NCI-H2107 (cell line): ENCODE measurements at places on chromosomes 11 and 22.

DNA sequence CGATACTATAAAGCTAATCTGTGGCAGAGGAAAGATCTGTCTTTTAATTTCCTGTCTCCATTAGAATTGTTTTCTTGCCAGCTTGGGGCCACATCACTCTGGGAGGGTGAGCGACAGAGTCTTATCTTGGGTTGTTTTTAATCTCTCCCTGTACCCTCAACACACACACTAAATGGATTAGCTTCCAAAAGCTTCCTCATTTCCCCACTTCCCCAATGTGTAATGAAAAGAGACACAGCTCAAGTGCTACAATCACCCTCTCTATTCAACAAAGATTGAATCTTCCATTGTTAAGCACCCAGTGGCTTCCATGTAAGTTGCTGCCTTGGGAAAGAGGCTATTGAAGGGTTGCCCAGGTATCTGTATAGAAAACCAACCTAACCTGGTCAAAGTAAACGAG, 6.1 kb upstream of the ASCL3 start:
- DNase-seq = no peak

DNA sequence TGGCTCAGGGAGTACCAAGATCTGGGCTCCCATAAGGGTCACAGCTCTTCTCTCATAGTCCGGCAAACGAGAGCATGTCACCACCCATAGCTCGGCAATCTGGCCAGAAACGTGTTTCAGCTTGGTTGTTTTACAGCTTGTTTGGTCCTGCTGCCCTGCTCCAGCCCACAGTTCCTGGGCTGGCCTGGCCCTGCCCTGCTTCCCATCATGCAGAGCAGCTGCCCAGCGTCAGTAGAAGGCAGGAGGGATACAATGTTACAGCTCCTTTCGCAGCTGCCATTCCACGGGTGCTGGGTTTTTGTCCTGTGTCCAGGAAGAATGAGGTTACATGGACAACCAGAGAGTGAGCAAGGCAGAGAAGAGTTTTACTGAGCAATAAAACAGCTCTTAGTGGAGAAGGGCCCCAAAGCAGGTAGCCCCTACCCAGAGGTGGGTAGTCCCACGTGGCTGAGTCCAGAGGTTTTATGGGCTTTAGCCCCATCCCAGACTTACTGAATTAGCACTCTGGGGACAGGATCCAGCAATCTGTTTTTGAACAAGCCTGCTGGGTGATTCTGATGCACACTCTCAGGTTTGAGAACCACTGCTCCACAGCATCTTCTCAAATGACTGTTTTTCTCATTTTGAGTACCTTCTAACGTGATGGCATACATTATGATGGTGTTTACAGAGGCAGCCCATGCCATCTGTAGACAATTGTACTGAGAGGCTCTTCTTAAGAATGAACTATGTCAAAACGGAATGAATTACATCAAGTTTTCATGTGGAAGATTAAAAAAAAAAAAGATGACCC, 5.8 kb upstream of the MS4A18 start:
- DNase-seq = no peak

DNA sequence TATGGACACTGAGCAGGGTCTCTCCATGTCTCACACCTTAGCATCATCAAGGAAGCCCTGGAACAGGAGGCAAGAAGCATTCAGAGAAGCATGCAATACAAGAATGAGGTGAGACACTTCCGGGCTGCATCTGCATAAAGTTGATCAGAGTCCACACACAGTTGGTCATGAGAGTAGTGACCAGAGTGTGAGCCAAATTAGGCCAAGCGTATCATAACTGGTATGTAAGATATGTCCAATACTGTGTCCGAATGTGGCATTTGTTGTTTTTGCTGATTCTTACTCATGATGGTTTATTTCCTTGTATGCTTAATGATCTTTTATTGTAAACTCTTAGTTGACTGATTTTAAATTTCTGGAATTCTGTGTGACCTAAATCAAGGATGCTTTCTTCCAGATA, 315.7 kb downstream of the INSC start:
- DNase-seq = no peak

- DNase-seq = no peak
Observed at GRCh38 chr11:13745165-13745564, 76.7 kb downstream of the FAR1 start.

GRCh38 chr11:18749681-18750319, 23.8 kb upstream of the IGSF22 start:
- DNase-seq = no peak

GRCh38 chr11:83222499-83222898, 29.0 kb downstream of the ANKRD42 start:
- no peak for DNase-seq

- DNase-seq = no peak
Observed at GRCh38 chr11:7600205-7600775, 73.0 kb downstream of the CYB5R2 start.

GRCh38 chr11:133797554-133797953, 47.8 kb downstream of the SPATA19 start:
- DNase-seq = no peak

DNA sequence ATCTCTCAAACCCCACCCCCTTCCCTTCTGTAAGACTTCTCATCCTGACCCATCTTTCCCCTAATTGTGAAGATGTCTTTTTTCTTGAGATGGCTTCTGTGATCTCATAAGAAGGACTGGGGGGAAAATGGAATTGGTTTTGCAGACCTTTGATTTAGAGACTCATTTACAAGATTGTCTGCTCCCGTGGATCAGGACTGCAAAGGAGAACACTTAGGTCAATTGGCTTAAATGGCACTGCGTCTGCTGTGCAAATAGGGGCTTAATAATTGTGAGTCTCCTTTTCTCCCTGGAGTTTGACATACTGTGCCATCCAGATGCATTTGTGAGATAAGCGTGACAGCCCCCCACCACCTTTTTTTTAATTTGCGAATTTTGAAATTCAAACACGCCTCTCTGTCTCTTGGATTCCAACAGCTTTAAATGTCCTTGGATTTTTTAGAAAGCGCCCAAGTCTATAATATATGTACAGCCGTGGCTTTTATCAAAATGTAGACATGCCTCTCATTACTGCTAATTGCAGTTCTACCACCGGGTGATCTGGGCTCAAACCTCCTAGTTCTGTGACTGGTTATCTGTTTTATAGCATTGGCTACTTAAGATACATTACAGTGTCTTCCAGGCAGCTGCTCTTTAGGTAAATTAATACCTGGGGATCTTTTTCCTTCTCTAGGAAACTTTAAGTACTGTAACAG, 150.0 kb downstream of the DBX1 start:
- DNase-seq = no peak

- no peak for DNase-seq
Observed at GRCh38 chr11:73185680-73186293, 32.3 kb upstream of the P2RY2 start.

DNA sequence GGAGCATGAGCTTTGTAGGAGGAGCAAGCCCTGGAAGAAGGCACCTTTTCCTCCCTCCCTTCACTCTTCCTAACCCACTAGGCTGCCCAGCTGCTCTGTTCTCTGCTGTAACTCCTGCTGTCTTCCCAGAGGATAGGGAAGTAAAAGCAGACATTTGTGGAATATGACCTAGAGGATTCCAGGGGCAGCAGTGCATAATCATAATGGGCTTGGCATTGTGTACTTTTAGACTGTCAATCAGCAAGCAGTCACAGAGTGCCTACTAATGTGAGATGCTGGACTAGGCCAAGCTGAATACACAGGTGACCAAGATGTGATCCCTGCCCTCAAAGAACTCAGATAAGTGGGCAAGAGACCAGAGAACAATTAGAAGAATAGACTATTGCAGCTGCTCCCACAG, 133.0 kb downstream of the NAV2 start:
- no peak for DNase-seq

GRCh38 chr11:8092587-8093424, 11.8 kb downstream of the TUB start:
- DNase-seq = peak; percentile 61

- no peak for DNase-seq
Observed at GRCh38 chr11:113623114-113623513, 83.0 kb downstream of the TMPRSS5 start.

- no peak for DNase-seq
Observed at GRCh38 chr11:102449651-102450570, 2.7 kb downstream of the TMEM123 start.

- DNase-seq = no peak
Observed at GRCh38 chr11:46607516-46607915, 9.5 kb downstream of the HARBI1 start.

- no peak for DNase-seq
Observed at GRCh38 chr11:108775324-108775723, 110.5 kb downstream of the DDX10 start.

DNA sequence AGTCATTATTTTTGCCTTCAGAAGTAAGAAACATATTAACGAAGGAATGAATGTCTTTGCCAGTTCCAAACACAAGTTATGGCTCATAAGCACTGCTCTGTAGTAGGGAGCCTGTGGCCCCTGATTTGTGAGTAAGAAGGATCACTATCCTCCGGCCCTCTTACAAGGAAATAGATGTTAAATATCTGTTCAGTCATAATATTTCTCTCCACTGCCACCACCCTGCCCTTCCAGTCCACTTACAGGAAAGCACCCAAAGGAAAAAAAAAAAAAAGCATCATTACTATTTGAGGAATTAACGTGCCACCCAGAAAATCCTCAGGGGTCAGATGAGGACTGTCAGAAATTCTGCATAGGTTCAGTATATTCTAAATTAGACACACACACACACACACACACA, 123.4 kb downstream of the ETS1 start:
- DNase-seq = no peak

GRCh38 chr11:60927061-60927592, 2.9 kb downstream of the TMEM132A start:
- no peak for DNase-seq

GRCh38 chr11:1267441-1268100, 41.9 kb downstream of the TOLLIP start:
- DNase-seq = no peak

GRCh38 chr11:44029507-44029845, 18.3 kb upstream of the ACCSL start:
- DNase-seq = no peak

- DNase-seq = no peak
Observed at GRCh38 chr22:28031383-28031922, 112.4 kb upstream of the PITPNB start.

DNA sequence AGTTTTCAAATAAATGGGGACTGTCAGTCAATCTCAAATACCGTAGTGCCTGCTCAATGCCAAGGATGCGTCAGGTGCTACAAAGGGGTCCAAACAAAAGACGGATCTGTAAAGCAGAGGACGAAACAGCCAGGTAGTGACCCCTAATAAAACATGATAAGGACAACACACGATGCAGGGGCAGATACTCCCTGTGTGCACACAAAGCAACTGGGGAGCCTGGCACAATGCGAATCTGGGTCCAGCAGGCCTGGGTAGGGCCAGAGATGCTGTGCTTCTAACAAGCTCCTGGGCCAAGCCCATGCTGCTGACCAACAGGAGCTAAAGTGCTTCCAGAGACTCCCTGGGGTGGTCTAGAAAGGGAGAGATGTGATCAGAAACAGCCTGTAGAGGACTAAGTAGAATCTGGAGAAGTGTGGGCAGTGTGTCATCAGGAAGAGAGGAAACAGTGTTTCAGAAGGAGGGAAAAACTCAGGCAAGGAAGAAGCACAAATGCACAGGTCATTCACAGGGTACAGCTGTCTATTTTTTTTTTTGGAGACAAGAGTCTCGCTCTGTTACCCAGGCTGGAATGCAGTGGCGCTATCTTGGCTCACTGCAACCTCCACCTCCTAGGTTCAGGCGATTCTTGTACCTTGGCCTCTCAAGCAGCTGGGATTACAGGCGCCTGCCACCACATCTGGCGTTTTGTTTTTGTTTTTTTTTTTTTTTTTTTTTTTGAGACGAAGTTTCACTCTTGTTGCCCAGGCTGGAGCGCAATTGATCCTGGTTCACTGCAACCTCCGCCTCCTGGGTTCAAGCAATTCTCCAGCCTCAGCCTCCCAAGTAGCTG, 74.5 kb downstream of the MICAL3 start:
- DNase-seq = no peak

DNA sequence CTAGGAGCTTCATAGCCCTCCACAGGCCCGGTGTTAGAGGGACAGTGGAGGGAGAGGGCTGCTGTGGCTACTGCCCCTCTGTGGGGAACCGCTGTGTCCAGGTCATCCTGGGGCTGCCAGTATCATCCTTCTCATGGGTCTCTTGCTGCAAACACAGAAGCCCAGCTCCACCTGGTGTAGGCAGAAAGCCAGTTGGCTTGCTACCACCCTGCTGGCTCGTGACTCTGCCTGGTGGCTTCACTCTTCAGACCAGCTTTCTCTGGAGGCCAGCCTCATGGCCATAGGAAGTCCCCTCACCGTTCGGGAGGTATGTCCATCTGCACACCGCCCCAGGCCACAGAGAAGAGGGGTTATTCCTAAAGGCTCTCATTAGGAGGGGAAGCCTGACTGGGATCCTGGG, 19.4 kb upstream of the SUSD2 start:
- no peak for DNase-seq

GRCh38 chr22:17097062-17097461, 12.3 kb downstream of the IL17RA start:
- no peak for DNase-seq

DNA sequence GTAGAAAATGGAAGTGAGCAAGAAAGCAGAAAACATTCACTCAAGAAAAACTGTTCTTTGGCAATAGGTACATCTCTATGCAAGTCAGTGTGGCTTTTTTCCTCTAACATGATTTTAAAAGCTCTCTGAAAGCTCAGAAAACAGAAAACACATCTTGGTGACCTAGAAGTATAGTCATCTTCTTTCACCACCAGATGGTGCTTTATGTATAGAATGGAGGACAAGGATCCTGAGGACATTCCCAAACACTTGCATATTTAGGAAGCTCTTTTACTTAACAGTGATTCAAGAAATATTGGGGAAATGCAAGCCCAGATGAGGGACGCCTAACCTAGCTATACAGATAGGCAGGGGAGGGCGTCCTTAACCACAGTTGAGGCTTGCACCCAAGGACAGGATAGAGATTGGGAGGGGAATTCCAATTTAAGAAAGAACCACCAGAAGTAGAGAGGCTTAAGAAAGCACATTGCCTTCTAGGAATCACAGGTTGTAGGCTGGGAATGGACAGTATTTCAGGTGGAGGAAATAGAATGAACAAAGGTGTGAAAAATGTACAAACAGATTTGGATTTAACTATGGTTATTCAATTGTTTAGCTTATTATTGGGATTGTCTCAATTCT, 13.8 kb upstream of the CCDC81 start:
- no peak for DNase-seq

DNA sequence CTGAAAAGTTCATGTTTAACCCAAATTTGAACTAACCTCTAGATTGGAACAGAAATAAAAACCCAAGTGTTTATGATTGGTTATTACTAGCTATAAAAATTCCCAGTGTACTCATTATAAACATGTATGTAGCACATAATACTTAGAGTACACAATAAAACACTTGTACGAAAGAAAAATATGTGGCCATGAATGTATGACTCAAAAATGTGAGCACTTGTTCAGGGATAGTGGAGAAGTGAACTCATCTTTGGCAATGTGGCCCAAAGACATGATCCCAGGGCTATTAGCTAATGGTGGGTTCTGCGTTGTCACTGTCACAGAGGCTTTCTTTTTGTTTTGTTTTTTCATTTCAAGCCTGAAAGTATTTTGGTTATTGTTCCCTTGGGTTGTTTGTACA, 72.0 kb downstream of the PPFIBP2 start:
- no peak for DNase-seq

DNA sequence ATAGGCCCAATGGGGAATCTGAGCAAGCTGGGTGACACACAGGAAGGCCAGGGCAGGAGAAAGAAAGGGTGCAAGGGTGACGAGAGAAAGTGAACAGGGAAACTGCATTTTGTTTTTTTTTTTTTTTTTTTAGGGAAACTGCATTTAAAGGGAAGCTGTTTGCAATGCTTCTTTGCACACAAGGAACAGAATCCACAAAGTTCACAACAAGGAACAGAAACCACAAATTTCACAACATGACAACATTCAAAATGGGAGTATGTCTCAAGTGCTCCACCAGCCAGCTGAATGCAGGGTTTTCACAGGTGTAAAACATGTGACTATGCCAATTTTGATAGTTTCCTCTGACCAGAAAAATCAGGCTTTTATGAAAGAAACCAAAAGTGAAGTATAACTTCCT, 6.8 kb upstream of the PLAAT3 start:
- DNase-seq = no peak
